ENCODE measurements at places on chromosomes 5 and 9.

- DNase-seq, result no peak
Observed at GRCh38 chr5:151872701-151873100, 52.0 kb downstream of the GLRA1 start.

GRCh38 chr5:135997673-135998335, 31.0 kb upstream of the TGFBI start:
- no peak for DNase-seq

DNA sequence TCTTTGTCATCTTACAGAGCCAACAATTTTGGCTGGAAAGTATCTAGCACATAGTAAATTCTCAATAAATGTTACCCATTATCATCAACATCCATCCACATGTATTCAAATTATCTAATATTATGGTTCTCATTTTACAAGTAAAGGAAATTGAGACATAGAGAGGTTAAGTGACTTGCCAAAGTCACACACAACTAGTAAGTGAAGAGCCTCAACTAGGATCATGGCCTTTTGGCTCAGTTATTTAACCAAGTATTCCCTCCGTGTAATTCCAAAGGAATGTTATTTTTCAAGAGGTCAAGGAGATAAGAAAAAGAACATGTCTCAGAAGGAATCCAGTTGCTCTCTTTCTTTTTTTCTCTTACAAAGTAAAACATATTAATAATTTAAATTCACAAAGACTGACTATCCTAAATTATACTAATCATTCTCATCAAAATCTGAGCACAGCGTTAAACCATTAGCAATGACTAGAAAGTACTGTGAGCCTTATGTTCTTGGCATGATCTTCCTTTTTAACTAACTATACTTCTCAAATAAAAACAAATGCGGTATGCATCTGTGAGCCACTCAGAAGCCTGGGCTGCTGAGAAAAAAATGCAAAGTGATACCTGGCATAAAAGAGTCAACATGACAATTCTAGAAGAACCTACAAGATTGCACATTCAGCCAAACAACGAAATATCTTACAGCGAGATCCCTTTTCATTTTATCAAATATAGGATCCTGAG, 350.9 kb downstream of the GLIS3 start:
- peak; percentile 70 for DNase-seq

GRCh38 chr9:130943777-130944176, 4.7 kb upstream of the FIBCD1 start:
- DNase-seq, result no peak

GRCh38 chr9:94085062-94085639, 887 bp downstream of the PTPDC1 start:
- peak; percentile 11 for DNase-seq
